Upper lobe of right lung (tissue), 1 donor: ENCODE measurements at places on chromosomes 2 and 18.

- no peak for DNase-seq
Observed at GRCh38 chr2:37670378-37671008, 949 bp downstream of the CDC42EP3 start.

GRCh38 chr2:225598897-225599296 is 199.4 kb downstream of the NYAP2 start:
- DNase-seq, result no peak

GRCh38 chr2:24477229-24477628 is 13.8 kb upstream of the NCOA1 start:
- no peak for DNase-seq

GRCh38 chr2:174395969-174396630 is 570 bp downstream of the SCRN3 start:
- no peak for DNase-seq

- DNase-seq, result no peak
Observed at GRCh38 chr2:214676421-214677089, 132.9 kb downstream of the BARD1 start.

DNA sequence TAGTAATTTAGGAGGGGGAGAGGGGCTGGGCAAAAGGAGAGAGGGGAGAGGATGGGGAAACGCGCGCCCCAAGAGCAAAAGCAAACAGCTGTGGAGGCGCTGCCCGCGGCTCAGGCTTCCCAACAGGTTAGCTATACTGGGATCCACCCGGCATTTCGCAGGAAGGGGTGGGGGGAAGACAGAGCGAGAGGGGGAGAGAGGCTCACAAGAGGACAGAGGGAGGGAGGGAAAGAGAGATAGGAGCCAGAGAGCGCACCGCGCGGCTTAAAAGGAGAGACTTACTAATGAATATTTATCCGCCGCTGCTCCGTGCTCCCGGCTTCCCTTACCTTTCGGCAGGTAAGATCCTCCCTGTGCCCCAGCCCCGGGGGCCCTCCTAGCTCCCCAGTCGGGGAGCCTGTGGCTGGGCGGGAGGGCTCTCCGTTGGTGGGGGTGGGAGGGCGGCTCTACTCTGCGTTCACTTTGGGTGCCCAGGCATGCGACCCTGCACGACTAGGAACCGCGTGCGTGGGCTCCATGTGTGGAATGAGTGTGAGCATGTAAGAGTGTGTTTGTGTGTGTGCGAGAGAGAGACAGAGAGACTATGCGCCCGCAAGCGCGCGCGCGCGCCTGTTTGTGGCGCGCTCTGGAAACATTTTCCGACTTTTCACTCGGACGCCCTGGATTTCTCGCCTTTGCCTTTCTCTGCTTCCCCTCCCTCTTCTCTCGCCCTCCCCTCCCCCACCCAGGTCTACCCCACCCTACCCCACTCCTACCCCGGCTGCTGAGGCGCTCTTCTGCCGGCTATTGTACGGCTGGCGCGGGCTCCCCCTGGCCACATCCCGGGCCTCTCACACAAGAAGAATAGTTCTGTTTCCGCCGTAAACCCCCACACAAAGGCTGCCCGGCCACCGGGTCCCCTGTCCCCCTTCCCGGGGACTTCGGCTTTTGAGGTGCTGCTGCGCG is 7.2 kb upstream of the SIX3 start:
- no peak for DNase-seq

GRCh38 chr2:5121642-5122041 is 570.5 kb upstream of the SOX11 start:
- DNase-seq, result no peak

DNA sequence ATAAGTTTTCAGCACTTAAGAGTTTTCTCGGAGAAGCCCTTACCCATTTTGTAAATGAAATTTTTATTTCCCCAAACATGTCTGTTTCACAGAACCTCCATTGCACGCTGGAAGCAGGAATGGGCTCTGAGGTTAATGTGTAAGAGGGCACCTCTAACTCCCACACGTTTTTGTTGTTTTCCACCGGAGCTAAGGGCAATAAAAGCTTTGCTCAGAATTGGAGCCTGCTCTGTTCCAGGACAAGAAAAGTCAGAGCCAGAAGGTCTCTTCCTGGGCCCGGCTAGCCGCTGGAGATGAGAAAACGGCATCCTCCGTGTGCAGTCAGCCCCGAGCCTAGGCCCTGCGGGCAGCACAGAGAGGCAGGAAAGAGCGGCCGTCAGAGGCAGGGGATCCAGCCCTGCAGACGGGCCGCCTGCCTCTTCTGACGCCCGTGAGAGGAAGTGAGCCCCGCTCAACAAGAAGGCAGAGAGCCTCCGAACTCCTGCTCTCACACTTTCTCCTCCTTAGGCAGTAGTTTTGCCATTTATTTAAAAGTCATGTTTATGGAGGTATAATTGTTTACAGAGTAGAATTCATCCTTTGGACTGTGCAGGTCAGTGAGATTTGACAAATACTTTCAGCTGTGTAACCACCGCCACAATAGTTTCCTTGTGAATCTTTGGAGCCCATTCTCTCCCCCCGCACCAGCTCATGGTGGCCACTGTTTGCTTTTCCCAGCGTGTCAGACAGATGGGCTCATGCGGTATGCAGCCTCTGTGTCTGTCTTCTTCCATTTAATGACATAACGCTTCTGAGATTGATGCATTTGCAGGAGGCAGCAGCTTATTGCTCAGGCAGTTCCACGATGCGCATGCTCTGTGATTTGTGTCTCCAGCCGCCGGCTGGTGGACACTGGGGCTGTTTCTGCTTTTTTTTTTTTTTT is 117.3 kb downstream of the GALR1 start:
- DNase-seq, result no peak

GRCh38 chr2:179751163-179751809 is 110.1 kb downstream of the ZNF385B start:
- DNase-seq, result no peak

- no peak for DNase-seq
Observed at GRCh38 chr18:9823805-9824473, 61.8 kb upstream of the TXNDC2 start.

- DNase-seq, result no peak
Observed at GRCh38 chr2:44931198-44931780, 10.2 kb upstream of the SIX3 start.

DNA sequence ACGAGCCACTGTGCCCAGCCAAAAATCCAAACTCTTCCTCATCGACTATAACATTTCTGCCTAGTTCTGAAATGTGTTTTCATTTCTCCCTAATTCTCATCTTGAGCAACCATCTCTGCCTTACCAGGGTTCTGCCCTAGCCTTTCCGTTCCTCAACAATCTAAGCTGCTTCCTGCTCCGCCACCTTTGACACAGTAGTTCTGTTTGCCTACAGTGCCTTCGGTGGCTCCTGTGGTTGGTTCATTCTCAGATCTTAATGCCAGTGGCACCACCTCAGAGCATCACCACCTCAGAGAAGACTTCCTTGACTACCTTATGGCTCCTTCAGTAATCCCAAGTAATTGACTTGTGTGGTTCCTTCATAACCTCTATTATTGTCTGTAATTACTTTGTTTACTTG is 3.8 kb downstream of the SOCS6 start:
- no peak for DNase-seq

GRCh38 chr2:98347298-98348065 is 1.2 kb downstream of the CNGA3 start:
- DNase-seq, result no peak

- no peak for DNase-seq
Observed at GRCh38 chr2:20452551-20452950, 5.7 kb downstream of the RHOB start.

- no peak for DNase-seq
Observed at GRCh38 chr2:167963899-167964649, 283.3 kb downstream of the STK39 start.

GRCh38 chr2:142285480-142285879 is 154.7 kb upstream of the LRP1B start:
- DNase-seq, result no peak

DNA sequence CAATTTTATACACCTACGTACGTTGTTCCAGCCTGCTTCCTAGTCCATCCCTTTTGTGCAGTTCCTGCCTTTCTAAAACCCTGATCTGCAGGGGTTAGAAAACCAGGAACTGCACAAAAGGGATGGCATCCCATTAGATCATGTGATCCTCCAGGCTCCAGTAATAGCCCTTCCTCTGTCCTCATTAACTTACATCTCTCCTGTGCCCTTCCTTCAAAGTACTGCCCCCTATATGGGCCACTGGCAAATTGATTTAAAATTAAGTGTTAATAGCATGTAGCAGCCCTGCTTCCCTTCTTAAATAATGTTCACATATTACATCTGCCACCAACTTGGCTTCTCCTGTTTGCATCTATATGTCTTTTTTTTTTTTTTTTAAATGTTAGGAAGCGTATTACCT is 61.3 kb upstream of the NXPH2 start:
- no peak for DNase-seq

- DNase-seq, result no peak
Observed at GRCh38 chr2:29879456-29879855, 41.9 kb downstream of the ALK start.

DNA sequence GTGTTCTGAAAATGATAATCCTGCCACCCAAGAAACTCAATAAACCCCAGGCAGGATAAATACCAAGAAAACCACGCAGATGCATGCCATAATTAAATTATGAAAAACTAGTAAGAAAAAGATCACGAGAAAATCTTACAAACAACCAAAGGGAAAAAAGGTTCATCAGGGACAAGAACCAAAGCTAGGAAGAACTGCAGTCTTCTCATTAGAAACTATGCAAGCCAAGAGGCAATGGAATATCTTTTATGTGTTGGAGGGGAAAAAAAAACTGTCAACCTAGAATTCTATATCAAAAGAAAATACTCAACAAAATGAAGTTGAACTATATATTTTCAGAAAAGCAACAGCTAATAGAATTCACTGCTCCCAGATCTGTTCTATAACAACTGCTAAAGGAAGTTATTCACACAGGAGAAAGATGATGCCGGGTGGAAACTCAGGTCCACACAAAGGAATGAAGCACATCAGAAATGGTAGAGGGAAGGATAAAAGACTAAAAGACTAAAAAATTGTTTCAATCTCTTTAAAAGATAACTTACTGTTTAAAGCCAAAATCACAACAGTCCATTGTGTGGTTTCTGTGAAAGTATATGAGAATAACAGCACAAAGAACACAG is 55.0 kb downstream of the NDUFA10 start:
- no peak for DNase-seq

GRCh38 chr2:43819491-43820163 is 19.0 kb downstream of the ABCG5 start:
- no peak for DNase-seq

GRCh38 chr2:45232818-45233217 is 223.6 kb upstream of the SIX2 start:
- no peak for DNase-seq

- DNase-seq, result no peak
Observed at GRCh38 chr2:63856303-63856603, 14.6 kb downstream of the UGP2 start.

DNA sequence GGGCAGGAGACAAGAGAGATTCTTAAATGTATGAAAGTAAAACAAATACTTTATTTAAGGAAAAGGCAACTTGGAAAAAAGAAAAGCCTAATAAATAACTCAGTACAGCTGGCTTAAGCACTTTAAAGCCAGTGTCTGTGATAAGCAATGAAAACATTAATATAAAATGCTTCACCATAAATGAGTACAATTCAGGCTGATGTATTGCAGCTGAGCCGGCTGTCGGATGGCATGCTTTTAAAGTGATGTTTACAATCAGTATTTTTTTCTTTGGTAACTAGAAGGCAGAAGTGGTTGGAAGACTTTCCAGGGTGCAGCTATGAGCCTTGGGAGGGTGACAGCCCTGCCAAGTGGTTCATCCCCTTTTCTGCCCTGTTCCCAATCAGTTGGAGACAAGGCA is 58.7 kb upstream of the CELF4 start:
- no peak for DNase-seq

GRCh38 chr2:178304333-178304732 is 110.0 kb downstream of the OSBPL6 start:
- DNase-seq, result no peak

GRCh38 chr2:231765496-231765929 is 15.6 kb downstream of the PDE6D start:
- DNase-seq, result no peak

- no peak for DNase-seq
Observed at GRCh38 chr2:168992591-168993349, 38.4 kb downstream of the ABCB11 start.
